CD4-positive, alpha-beta T cell treated with Interleukin-4 for 4 hours (primary cell): ENCODE measurements at places on chromosomes 7 and 10.
A peak's percentile ranks its signal among the peaks of the same experiment; 100 is the strongest.

GRCh38 chr7:39453743-39454355 is 112.4 kb upstream of the YAE1 start:
- DNase-seq = peak; percentile 45

GRCh38 chr7:101896316-101896715 is 78.9 kb downstream of the CUX1 start:
- DNase-seq = no peak

DNA sequence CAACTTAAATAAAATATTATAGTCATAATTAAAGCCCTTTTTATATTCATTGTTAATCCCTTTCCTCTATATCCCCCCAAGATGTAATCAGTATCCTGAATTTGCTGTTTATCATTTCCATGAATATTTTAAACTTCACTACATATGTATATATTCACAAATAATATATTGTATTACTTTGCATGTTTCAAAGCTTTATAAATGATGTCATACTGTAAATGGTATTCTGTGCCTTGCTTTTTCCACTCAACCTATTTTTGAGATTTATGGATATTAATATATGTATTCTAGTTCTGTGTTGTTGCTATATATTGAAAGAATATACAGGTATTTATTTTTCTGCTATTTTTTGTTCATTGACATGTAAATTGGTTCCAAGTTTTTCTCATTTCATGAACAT is 173.1 kb downstream of the CCDC71L start:
- DNase-seq = no peak

GRCh38 chr10:46288601-46289206 is 1.9 kb downstream of the ANTXRL start:
- DNase-seq = no peak

DNA sequence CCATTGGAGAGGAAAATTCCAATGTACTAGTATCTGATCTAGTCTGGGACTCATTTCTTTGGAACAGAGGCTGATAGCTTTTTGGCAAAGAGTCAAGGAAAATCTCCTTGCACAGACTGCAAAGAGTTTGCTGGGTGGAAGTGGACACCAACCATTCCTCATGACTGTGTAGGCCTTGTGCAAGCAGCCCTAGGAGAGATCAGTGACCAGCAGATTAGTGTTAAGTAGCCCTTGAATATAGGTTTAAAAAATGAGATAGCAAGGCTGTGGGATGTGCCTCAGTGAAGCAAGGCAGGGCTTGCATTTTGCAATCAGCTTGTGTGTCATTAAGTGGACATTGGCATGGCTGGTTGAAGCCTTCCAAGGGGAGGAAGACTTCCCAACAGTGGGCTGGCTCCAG is 341.6 kb downstream of the PLXNA4 start:
- DNase-seq = no peak

DNA sequence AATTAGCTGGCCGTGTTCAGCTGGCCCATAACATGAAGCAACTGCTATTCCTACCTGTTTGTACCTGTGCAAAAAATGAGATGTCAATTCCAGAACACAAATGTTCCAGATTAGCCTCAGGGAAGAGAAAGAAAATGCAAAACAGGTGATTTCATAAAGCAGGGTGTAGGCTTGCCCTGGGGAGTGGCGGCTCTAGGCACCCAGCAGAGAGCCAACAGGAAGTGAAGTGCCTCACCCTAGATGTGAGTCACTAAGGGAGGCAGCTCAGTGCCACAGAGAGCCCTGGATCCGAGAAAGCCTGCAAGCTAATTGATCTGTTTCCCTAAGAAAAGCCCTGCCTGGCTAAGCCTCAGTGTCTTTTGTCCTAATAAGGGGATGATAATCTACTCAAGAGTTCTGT is 240.0 kb downstream of the ARHGAP21 start:
- peak; percentile 12 for DNase-seq

GRCh38 chr10:89792187-89792586 is 90.8 kb downstream of the KIF20B start:
- no peak for DNase-seq

DNA sequence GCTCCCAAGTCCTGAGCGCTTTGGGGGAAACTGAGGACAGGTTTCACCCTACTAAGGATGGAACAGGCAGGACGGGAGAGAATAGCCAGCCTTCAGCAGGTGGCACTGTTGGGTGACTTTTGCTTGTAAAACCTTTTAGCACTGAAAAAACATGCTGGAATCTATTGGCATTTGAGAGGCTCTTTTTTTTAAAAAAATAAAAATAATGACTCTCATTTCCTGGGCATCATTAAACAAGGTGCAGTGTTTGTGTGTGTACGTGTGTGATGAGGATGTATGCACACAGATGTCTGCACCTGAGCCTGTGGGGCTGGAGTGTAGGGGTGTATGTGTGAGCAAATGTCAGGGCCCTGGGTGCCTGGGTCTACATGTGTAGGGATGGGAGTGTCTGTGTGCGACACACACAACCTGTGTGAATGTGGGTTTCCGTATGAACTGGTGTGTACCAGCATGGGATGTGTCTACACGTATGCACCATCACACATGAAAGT is 177.9 kb downstream of the RPS24 start:
- DNase-seq = no peak

DNA sequence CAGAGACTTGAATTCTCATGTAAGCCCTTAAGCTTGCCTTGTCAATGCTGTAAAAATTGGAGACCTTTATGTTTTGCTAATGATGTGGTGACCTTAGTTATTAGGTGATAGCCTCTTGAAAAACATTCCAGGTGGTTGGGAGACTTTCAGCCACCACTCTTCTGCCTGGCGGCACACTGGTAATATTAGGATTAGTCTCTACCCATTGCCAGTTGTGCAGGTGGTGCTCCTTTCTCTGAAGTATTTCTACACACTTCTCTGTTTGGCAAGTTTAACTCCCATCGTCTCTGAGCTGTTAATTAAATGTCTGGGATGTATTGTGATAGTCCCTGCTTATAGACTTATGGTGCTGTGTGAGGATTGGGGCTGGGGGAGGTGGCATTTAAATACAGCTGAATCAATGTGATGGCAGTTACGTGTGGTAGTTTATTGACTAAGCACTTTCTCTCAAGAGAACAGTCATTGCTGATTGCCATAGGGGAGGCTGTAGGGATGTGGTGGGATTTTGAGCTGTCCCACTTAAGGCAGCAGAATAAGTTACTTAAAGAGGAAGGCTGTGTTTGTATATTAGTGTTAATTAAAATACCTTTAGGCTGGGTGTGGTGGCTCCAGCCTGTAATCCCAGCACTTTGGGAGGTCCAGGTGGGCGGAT is 61.7 kb downstream of the DAGLB start:
- no peak for DNase-seq

DNA sequence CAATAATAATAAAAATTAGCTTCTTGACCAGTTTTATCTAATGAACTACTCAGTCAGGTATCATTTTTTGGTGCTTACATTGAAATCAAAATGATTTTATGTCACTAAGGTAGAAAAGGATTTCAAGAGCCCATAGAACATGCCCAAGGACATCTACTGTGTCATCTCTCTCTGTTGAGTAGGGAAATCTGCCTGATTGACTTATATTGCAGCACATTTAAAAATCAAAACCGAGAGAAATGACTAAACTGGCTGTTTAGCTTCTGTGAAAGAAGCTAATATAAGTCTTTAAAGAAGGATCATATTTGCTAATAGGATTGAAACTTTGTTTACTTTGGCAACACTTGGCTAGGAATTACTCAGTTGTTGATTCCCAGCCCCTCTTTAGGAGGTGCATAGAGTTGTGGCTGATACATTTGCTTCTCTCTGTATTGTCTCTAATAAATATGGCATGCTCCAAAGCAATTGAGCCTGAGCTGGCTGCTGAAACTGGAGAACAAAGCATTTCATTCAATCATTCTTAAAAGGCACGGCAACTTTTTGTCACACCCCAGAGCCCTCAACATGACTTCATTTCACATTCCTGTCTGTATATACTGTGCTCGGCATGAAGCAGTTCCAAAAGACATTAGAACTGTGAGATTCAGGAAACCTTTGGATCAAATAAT is 1096.9 kb upstream of the POT1 start:
- no peak for DNase-seq

DNA sequence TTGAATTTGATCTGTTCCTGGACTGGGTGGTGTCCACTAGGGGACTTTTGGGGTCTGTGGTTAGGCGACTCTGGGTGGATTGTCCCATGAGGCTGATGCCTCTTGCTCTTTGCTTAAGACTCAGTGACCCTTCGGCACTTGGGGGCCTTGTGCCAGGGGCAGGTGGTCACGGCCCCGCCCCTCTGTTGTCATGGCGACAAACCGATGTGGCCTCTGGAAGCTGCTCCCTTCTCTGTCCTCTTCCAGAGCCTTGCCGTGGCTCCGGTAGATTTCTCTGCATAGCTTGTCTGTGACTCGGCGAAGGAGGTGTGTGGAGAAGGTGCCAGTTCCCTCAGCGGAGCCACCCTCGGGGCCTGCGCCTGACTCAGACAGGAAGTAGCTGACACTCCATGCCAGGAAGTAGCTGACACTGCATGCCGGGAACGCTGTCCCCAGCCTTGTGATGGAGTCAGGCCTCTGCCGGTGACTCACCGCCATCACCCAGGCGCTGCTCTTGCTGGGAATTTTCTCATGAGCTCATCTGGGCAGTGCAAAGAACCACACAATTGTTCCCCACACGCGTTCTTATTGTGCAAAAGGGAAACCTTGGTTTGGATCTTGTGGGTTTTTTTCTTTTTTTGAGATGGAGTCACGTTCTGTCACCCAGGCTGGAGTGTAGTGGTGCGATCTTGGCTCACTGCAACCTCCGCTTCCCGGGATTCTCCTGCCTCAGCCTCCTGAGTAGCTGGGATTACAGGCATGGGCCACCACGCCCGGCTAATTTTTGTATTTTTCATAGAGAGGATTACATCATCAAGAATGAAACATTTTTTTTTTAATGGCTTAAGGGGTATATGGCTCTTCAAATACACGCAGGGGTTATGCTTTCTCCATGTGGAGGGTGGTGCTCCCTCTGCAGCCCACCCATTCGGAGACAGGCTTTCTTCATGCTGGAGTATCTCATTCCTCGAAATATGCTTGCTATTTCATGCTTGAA is 72.6 kb downstream of the PFKFB3 start:
- peak; percentile 96 for DNase-seq

- DNase-seq = no peak
Observed at GRCh38 chr10:97320480-97321031, 1.5 kb downstream of the FRAT1 start.

DNA sequence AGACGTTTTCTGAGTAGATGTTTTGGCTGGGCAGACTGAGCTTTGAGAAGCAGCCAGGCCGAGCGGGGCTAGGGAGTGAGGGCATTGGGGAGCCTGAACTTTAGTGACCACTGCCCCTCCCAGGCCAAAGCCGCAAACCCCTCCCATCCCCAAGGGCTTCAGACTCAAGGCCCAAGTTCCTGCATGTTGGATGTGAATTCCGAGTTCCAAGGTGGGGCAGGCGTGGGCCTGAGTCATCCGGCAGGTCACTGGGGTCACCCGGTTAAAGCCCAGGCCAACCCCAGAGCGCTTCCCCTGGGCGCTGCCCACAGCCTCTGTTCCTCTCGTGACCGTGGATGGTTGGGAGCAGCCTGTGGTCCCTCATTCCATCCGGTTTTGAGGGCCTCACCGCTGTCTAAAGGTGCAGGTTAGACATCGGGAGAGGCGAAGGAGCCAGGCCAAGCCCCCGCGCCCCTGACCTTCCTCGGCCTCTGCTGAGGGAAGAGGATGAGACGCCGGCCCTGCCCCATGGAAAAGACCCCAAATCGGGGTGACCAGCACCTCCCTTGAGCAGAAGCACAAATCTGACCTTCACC is 6.9 kb upstream of the PDGFA start:
- no peak for DNase-seq

DNA sequence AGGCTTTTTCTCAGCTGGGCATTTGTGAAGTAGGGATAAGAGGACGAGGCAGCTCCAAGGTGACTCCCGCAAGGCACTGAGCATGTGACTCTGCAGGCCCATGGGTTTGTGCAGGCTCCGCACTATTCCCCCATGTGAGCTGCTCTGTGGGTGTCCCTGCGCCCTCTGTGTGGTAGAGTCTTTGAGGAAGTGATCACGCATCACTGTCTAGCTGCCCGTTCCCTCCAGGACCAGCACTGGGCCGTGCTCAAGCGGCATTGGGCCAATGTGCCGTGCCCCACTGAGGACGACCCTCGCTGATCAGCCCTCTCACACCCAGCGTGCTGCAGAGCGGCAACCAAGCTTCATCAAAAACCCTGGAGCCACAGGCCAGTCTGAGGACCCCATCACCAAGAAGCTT is 7.5 kb downstream of the PRKAG2 start:
- no peak for DNase-seq

GRCh38 chr7:7099584-7100014 is 82.7 kb upstream of the C1GALT1 start:
- DNase-seq = no peak

- DNase-seq = no peak
Observed at GRCh38 chr10:101292194-101293006, 61.6 kb upstream of the BTRC start.

DNA sequence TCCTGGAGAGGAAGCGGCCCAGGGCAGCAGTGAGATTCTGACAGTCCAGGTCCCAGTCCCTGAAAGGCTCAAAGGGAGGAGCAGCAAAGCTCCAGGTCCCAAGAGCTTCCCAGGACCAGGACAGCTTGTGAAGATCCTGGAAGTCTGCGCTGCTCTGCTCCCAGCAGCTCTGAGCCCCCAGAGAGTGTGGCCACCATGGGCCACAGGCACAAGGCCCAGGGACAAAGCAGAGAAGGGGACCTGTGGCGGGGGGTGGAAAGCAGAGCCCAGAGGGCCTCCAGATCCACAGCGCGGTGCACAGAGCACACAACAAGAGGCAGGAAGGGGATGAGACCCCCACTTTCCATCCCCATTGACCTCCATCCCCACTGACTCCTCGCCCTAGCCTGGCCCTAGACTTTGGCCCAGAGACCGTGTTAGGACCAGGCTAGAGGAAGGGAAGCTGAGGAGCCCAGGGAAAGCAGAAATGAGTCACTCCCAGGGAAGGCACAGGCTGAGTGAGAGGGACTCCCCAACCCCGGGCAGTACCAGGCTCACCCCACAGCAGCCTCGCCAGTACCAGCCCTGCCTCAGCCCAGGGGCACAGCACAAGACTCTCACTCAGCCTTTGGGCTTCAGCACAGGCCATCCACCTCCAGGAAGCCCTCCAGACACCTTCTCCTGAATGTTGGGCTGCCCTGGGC is 75.5 kb downstream of the GRID1 start:
- no peak for DNase-seq

- no peak for DNase-seq
Observed at GRCh38 chr10:14282276-14282675, 48.4 kb downstream of the FRMD4A start.

GRCh38 chr7:12801107-12801506 is 113.7 kb downstream of the ARL4A start:
- DNase-seq = no peak

- DNase-seq = no peak
Observed at GRCh38 chr10:37236093-37236492, 110.7 kb downstream of the ANKRD30A start.

DNA sequence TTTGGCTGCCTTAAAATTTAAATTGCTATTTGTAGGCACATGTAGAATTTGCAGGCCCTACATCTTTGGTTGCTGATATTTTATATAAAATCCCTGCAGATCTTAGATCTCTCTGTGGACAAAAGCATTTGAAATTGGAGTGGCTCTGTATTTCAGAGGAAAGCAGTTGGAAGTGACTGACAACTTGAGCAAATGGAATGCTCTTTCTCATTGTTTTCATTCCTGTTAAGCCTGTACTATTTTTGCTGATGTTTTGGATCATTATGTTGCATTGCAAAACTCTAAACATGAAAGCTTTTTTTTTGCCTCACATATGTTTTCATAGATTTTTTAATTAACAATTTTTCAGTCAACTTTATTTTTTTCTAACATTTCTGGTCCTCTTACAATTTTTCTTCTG is 251.2 kb upstream of the MDFIC start:
- DNase-seq = no peak

- no peak for DNase-seq
Observed at GRCh38 chr10:29756451-29756850, 121.7 kb upstream of the SVIL start.

- DNase-seq = no peak
Observed at GRCh38 chr10:50981904-50982303, 92.4 kb upstream of the PRKG1 start.
